ENCODE measurements at places on chromosomes 12 and 14. TPM values are rescaled to one million over a fixed set of nuclear protein-coding genes. Genes with fewer than 3 reads are reported as not detected.

The GLIPR1L2 gene
- not detected for total RNA-seq

The RAD52 gene
- 14.6 TPM for total RNA-seq

The OAS3 gene
- total RNA-seq: 9.3 TPM

The KLHDC1 gene
- 0.69 TPM for total RNA-seq

The CHURC1 gene
- total RNA-seq: 44.9 TPM

The SLC24A4 gene
- not detected for total RNA-seq

The PPP4R3A gene
- total RNA-seq: 127 TPM

The GARIN6 gene
- not detected for total RNA-seq

The TMBIM4 gene
- 53.4 TPM for total RNA-seq

The HNF1A gene
- total RNA-seq: not detected

The AQP6 gene
- total RNA-seq: not detected

The PTPN6 gene
- total RNA-seq: 436 TPM

The IQSEC3 gene
- 1.4 TPM for total RNA-seq

The ITPK1 gene
- 65.7 TPM for total RNA-seq

The PTGER2 gene
- 49.7 TPM for total RNA-seq

The MYF5 gene
- not detected for total RNA-seq

The CSRP2 gene
- total RNA-seq: 0.27 TPM

The GLTP gene
- 36.9 TPM for total RNA-seq

The TMEM106C gene
- 200 TPM for total RNA-seq

The KRT77 gene
- total RNA-seq: not detected

The ADAM20 gene
- 0.08 TPM for total RNA-seq

The KRT4 gene
- total RNA-seq: not detected

The DAO gene
- total RNA-seq: not detected

The IL22 gene
- 1.3 TPM for total RNA-seq

The LRTM2 gene
- not detected for total RNA-seq

The EEA1 gene
- total RNA-seq: 19.2 TPM

The SYCP3 gene
- 0.91 TPM for total RNA-seq

The TTC6 gene
- total RNA-seq: not detected

The TSHR gene
- total RNA-seq: not detected

The GPR84 gene
- 0.31 TPM for total RNA-seq

The ENDOU gene
- total RNA-seq: not detected

The KLRF1 gene
- not detected for total RNA-seq

The RERGL gene
- not detected for total RNA-seq

The CDKN1B gene
- 33.8 TPM for total RNA-seq

The ZNF705A gene
- not detected for total RNA-seq

The PLEKHH1 gene
- total RNA-seq: 2.0 TPM

The SMIM41 gene
- total RNA-seq: not detected

The CIROP gene
- not detected for total RNA-seq

The CCDC177 gene
- total RNA-seq: 0.04 TPM

The PIWIL1 gene
- not detected for total RNA-seq

The OTOGL gene
- total RNA-seq: not detected

The SRSF5 gene
- 262 TPM for total RNA-seq

The TEX52 gene
- not detected for total RNA-seq

The TAS2R42 gene
- not detected for total RNA-seq

The SLC39A5 gene
- total RNA-seq: 1.1 TPM

The GRIP1 gene
- 2.2 TPM for total RNA-seq

The NGB gene
- total RNA-seq: not detected

The MTRFR gene
- 27.1 TPM for total RNA-seq

The INSM2 gene
- total RNA-seq: not detected

Measured in activated CD8-positive, alpha-beta memory T cell treated with anti-CD3 and anti-CD28 coated beads for 36 hours (primary cell).